ENCODE measurements at places on chromosomes 13 and 19. TPM values are rescaled to one million over a fixed set of nuclear protein-coding genes. Genes with fewer than 3 reads are reported as not detected.
A peak's percentile ranks its signal among the peaks of the same experiment; 100 is the strongest.

GRCh38 chr13:88744289-88744688, 1073.1 kb downstream of the SLITRK5 start:
- no peak for DNase-seq

DNA sequence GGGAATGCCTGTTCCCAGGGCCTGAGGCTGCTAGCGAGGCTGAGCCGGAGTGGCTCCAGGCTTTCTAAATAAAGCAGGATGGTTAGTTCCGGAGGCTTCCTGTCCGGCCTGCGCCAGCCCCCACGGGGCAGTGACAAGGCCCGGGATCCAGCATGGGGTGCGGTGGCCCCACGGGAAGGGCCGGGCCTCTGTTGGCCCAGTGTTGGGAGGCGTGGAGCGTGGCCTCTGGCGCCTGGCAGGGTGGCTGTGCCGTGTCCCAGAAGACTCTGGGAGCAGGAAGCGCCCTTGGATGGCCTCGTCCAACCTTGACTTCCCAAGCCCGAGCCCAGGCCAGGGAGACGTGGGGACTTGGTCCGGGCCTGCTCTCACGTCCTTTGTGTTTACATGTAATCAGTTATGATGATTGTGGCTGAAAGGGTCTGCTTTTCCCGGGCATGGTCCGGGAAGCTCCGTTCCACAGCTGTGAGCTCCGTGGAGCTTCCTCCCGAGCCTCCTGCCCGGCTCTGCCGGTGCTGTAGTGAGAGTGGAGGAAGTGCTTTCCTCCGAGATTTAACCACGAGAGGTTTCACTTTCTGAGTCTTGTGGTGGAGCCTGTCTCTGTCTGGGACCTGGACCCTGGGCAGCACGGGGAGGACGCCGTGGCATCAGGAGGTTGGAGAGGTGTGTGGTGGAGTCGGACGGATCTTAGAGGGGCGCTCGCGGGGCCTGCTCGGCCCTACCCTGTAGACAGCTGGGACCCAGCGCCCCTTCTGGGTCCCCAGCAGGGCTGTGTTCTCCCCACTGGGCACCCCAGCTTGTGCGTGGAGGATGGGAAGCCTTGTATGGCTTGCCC, 4.6 kb downstream of the GNA11 start:
- DNase-seq, result peak; percentile 96

DNA sequence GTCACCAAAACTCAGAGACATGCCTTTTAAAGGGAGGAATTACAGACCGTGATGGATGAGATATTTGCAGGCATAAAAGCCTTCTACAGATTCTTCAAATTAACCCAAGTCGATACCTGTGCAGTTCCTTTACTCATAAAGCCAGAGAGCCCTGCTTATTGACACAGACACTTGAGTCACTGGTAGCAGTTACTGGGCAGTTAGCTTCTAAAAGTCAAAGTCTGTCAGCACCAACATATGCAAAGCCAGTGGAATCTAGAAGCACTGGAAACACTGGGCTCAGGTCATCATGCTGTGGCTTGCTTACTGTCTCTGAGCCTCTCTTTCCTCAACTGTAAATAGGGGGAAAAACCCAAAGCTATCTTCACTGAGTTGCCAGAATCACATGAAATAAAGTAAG, 25.7 kb upstream of the LRCH1 start:
- DNase-seq, result no peak

DNA sequence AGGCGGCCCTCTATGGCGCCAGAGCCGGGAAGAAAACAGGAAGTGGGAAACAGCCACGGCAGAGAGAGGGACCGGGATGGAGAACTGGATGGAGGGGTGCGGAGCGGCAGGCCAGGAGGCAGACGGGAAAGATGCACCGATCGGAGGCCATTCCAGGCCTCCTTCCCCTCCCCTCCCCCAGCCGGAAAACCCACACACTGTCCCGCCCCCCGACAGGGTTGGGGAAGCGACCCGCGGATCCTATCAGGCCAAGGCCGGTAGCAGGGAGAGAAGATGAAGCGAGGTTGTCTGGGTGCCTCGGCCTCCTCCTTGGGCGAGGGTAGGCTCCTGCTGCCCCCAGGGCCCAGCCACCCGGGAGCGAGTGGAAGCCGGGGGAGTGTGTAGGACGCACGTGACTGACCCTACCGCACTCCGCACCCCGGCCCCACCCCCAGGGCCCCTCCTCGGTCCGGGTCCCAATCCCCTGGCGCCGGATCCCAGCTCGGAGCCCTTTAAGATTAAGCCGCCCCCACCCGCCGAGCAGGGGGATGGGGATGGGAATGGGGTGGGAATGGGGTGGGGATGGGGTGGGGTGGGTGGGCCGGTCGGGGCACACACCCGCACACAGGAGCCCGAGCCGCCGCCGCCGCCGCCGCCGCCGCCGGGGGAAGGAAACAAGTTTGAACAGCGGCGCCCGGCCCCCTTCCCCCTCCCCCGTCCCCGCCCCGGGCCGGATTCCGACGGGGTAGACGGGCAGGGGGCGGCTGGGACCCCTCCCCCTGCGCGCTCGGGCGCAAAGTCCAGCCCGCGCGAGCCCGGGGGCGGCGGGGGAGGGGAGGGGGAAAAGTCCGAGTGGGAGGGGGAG, 1.5 kb downstream of the ERF start:
- DNase-seq, result peak; percentile 96

- peak; percentile 79 for DNase-seq
Observed at GRCh38 chr19:403221-404027, 5.5 kb downstream of the C2CD4C start.

- no peak for DNase-seq
Observed at GRCh38 chr19:29538146-29538545, 12.4 kb downstream of the VSTM2B start.

DNA sequence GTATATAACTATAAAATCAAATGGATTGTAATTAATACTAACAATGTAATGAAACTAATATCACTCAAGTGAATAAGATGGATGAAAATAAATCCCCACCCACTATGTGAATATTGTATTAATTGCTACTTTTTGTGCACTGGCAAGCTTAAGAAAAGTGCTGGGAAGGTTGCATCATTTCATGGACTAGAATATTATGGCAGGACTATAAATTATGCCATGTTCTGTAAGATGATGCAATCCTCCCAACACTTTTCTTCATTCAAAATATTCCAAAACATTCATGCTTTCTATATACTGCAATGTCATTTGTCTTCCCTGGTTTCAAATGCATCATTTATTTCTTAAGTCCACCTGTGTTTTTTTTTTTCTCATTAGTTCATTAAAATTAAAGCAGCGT, 457.6 kb upstream of the GPC6 start:
- DNase-seq, result no peak

GRCh38 chr19:46115396-46116106, 8.9 kb downstream of the IGFL3 start:
- DNase-seq, result peak; percentile 85

Gene KCNJ14
- total RNA-seq, result 0.59 TPM
